CMK (cell line): ENCODE measurements at places on chromosomes 4 and X.

DNA sequence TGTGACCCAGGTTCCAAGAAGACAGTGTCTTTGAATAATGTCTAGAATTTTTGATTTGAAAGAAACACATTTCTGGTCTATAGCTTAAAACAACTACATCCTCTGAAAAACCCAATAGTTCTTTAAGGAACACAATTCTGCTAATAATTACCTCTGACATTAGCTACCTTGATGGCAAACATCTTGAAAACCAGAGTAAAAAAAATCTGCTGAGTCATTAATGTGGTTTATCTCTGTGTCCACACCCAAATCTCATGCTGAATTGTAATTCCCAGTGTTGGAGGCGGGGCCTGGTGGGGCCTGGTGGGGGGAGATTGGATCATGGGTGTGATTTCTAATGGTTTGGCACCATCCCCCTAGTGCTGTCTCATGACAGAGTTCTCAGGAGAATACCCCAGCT, 1233.8 kb downstream of the NLGN4X start:
- no peak for DNase-seq

DNA sequence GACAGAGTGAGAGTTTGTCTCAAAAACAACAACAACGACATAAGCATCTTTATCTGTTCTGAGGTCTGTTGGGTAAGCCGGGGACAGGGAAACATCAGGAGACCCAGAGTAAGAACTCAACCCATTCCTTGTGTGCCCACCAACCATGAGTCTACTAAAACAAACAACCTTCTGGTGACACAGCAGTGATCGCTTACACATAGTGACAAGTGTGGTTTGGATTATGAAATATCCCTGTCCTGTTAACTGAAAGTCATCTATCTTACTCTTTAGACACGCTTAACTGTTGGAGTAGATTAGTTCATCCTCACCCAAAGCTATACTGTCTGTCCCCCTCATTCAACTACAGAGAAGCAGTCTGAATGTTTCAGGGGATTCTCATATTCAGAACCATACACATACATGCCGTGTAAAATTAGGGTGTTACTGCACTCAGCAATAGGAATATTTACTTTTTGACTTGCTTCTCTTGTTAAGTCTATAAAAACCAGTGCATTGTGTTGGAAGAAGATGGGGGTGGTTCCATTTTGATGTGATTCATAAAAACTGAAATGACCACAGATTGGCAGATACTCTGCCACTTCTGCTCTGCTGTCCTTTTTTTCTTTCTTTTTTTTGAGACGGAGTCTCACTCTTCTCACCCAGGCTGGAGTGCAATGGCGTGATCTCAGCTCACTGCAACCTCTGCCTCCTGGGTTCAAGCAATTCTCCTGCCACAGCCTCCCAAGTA, 27.4 kb downstream of the PHKA2 start:
- DNase-seq, result no peak

DNA sequence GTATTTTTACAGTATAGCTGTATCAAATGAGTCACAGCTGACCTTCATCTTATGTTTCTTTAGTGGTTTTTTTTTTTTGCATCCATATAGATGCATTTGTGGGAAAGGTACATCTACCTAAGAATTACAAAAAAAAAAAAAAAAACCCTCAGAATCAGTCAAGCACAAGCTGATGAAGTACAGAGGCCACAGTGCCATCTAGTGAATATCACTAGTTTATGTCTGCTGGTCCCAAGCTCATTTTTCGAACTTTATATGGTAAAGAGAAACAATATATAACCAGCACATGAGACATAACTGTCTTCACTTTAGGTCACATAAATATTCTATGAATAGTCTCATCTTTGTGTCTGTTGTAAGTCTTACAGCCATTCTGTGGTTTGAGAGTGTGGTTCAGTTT, 220.1 kb downstream of the DLG3 start:
- no peak for DNase-seq

DNA sequence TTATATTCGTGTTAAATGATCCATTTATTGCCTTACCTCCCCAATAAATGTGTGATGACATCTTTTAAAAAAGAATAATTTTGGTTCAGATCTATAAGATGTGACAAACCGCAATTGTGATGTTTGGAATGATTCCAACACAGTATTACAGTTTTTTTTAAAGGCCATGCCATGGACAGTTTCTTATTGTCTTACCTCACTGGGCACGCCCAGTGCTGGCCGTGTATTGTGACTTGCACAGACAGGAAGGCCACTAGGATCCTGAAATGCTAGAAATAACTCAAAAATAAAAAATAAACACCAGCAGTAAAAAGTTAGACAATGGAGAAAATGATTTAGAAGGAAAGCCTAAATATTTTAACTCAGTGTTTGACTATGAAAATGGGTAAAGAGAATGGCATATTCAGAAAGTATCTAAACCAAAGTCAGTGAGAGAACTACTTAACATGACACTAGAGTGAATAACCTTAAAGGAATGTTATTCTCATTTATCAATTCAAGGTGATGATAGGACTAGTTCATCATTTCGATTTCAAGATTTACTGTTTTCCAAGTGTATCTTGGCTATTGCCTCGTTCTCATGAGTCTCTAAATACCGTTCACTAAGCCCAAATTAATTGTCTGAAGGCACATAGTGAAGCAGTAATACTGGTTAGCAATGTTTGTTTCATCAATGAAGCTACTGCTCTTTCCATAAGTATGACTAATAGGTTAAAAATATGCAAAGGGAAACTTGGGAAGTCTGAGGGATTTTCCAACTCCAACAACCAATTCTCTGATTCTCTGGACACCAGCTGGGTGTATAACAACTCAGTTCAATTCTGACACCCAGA, 46.1 kb upstream of the VEGFC start:
- DNase-seq, result no peak

DNA sequence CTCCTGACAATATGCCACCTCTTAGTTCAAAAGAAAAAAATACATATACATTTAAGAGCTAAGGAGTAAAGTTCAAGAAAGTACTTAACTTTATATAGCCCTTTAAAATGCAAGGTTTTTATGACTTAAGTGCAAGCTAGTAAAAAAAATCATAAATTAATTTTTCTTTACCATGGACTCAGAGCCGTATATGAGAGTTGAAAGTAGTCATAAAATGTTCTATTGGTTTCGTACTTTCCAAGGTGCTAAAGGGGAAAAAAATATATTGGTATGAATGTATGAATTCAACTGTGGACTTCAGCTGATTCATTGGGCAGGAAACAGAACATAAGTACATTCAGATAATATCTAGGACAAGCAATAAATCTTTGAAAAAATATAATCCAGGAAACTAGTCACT, 869.8 kb upstream of the AGA start:
- no peak for DNase-seq

GRCh38 chr4:130306566-130306965, 1210.6 kb downstream of the C4orf33 start:
- DNase-seq, result no peak

GRCh38 chr4:123835831-123836590, 439.4 kb downstream of the SPRY1 start:
- DNase-seq, result no peak
